ENCODE measurements at places on chromosomes 2 and 18.

- no peak for DNase-seq
These were observed 101.4 kb upstream of the CELF4 start for GRCh38 chr18:37666991-37667390.

DNA sequence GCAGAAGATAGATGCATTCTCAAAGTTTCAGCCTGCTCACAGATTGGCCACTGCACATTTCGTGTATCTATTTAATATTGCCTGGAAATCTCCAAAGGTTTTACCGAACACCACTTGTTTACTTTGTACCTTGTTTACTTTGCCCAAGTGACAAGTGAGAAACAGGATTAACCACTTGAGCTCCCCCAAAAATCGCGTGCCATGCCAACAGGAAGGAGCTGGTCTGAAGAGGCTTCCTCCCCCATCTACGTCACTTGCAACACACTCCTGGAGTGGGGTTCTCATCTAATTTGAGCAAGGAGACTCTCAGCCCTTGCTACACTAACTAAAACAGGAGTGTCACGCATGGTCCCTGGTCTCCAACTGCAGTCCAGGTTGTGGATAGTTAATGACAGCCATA, 212.5 kb upstream of the TMEM200C start:
- DNase-seq: no peak

- DNase-seq: no peak
These were observed 93.4 kb downstream of the DOCK10 start for GRCh38 chr2:224948859-224949258.

- DNase-seq: peak; percentile 72
These were observed 617 bp downstream of the FOSL2 start for GRCh38 chr2:28393114-28393836.

- DNase-seq: no peak
These were observed 12.0 kb upstream of the HAAO start for GRCh38 chr2:42804338-42804737.

- DNase-seq: no peak
These were observed 26.5 kb downstream of the BCL2 start for GRCh38 chr18:63292831-63293683.

GRCh38 chr18:68148863-68149262, 566.0 kb downstream of the TMX3 start:
- DNase-seq: peak; percentile 70

GRCh38 chr2:69572641-69573040, 70.9 kb downstream of the AAK1 start:
- DNase-seq: no peak

GRCh38 chr2:20558391-20559150, 92.3 kb downstream of the HS1BP3 start:
- no peak for DNase-seq

- DNase-seq: peak; percentile 1
These were observed 29.8 kb upstream of the TNS1 start for GRCh38 chr2:218032336-218033171.

GRCh38 chr2:55010915-55011314, 39.3 kb downstream of the RTN4 start:
- DNase-seq: no peak

DNA sequence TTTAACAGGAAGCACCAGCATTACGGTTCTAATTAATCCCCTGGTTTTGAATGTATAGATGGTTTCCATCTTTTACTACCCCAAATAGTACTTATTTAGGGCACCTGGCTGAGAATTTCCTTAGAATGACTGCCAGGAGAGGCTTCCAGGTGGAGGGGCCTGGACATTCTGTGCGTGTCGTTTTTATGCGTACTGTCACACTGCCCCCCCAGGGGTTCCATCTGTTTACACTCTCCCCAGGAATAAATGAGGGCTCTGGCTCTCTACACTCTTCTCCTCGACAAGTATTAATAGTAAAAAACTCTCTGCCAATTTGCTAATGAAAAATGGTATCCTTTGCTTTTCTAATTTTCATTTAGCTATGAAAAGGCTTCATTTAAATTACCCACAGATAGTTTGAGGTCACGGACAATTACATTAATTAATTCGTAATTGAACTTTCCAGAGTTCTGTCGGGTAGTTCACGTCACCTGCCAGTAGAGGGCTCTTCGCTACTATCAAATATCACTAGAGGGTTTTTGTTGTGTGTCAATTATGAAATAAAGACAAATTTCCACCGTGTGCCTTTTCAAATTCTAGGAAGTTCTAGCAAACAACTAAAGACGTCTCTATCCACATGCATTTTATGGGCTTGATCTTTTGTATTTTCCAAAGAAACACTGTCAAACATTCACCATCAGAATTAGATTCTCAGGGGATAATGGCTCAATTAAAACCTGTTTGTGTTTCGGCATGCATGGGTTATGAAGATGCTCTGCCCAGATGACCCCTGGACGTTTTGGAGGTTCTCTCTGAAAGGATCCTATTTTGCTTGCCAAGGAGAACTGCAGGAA, 88.8 kb upstream of the ASB18 start:
- DNase-seq: peak; percentile 49

DNA sequence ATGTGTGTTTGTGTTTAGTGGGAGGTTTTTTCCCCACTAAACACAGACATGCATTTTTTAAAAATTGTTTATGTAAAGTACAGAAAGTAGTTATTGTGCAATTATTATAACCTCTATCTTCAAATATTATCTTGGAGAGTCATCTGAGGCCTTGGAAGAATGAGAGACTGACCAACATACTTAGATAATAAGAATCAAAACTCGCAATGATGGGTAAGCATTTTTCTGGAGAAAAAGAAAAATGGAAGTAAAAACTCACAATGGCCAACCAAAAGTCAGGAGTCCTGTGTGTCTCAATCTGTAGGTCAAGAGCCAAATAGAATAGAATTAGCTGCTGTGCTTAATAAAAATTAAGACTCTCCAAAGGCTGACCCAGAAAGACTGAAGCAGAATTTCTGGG, 43.0 kb downstream of the MEMO1 start:
- DNase-seq: no peak

- DNase-seq: no peak
These were observed 44.6 kb downstream of the SMAD4 start for GRCh38 chr18:51074605-51075004.
